Fibroblast of skin of abdomen (primary cell): ENCODE measurements at places on chromosomes 11 and 22.

DNA sequence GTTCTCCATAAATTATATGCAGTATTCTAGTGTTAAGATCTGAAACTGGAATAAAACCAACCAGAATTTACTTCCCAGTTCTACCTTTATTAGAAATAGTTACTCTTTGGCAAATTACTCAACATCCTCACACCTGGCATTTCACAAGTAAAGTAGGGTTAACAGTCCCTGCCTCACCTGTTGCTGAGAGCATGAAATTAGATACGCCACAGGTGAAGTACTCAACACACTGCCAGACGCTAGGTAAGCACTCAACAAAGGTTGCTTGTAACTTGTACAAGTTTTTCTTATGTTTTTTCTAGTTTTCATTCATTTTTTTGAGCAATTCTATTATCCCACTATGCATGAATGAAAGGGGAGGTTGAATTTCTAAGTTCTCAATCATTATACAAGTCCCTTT lies 267.6 kb upstream of the ARHGAP42 start:
- DNase-seq, result no peak

GRCh38 chr22:40263191-40263590 lies 83.1 kb upstream of the ADSL start:
- no peak for DNase-seq

- DNase-seq, result no peak
These were observed 135.2 kb upstream of the C11orf58 start for GRCh38 chr11:16603245-16603644.

GRCh38 chr11:72119198-72119597 lies 6.7 kb upstream of the ANAPC15 start:
- DNase-seq, result no peak

GRCh38 chr11:57405271-57405860 lies 14.9 kb upstream of the PRG2 start:
- DNase-seq, result no peak

- peak; percentile 28 for DNase-seq
These were observed 751 bp downstream of the ARFGAP3 start for GRCh38 chr22:42856179-42856864.

GRCh38 chr11:76742902-76743301 lies 40.3 kb upstream of the TSKU start:
- DNase-seq, result peak; percentile 76

- peak; percentile 80 for DNase-seq
These were observed 34.5 kb downstream of the CPT1A start for GRCh38 chr11:68806931-68807844.

DNA sequence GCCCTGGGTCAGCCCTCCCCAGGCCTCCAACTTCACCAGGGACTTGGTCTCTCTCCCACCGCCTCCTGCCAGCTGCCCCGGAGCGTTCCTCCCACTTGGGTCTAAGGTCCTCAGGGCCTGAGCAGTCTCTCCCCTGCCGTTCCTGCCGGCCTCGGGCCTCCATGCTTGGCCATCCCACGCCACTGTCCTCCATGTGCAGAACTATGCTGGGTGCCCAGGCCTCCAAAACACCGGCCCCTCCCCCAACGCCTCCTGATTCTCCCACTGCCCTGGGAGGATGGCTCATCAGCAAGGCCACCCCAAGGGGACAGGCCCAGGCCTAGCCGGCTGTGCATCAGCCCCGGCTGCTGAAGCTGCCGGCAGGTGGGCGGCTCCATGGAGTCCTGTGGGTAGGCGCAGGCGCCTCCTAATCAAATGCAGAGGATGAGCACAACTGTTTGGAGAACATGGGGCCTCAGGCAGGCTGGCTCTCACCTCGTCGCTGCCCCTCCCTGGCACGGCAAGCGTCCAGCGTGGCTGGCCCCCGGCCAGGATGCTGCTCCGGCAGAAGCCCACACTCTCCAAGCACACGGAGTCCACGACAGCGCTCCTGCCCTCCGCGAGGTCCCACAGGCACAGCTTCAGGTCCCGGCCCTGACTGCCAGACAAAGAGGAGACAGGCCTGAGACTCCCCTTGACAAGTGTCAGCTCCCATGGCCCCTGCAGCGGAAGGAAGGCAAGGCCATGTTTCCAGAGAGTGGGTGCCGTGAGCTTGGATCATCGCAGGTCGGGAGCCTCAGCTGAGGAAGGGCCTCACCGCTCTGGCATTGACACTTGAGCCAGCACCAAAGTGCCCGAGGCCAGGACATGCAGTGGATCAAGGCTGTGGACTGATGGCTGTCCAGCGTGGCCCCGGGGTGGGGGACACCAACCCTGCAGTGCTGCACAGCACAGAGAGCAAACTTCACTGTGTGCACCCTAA lies 42.6 kb downstream of the GNB1L start:
- no peak for DNase-seq

DNA sequence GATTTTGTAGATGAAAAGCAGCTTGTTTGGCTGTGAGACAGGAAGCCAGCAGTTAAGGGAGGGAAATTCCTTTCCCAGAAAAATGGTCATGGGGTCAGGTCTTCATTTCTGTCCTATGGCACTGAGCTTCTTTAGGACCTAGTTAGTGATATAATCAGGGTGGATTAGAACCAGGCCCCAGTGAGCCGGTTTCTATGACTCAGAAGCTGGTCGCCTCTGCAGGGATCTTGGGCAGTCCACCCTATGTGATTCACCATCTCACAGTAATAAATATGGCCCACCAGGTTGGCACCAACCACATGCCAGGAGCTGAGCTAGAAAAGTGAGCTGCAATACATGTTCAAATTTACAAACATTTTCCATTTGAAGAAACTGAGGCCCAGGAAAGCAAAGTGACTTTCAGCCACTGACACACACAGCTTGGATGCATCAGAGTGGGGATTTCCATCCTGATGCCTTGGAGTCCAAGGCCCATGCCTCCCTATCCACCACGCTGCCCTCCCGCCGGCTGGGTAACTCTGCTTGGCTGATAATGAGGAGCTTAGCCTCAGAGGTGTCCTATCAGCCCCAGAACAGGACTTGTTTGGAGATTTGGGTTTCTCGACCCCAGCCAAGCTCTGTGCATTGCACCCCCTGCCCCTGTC lies 42.0 kb downstream of the CD82 start:
- peak; percentile 28 for DNase-seq

- no peak for DNase-seq
These were observed 203.4 kb downstream of the LRRC4C start for GRCh38 chr11:41256041-41256440.

GRCh38 chr22:39369186-39369585 lies 19.4 kb downstream of the SYNGR1 start:
- no peak for DNase-seq

DNA sequence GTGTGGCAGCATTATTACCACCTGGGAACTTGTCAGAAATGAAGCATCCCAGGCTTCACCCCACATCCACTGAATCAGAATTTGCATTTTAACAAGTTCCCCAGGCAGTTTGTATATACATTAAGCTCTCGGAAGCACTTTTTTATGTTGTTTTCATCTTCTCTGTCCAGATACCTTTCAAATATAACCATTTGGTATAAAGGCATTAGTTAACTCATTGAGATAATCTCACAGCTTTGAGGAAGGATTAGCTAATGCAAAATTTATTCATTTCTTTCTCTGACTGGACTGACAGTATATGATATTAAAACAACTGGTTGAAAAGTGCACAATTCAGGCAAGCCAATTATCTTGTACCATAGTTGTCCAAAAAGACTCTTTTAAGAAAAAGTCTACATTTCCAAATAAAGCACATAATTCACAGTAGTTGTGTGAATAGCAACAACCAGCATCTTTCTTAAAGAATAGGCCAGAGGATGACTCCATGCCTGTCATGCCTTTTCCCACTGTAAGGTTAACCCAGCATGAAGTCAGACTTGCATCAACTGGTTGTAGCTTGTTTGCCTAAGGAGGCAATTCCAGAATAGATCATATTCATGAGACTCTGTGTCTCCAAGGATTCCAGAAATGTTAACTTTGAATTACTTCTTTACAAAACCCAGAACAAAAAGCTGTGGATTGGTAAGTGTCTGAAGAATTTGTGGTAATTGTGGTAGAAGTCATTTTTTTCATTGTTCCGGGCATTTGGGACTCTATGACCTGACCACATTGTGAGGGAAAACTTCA lies 254.3 kb upstream of the SESN3 start:
- DNase-seq, result peak; percentile 86

GRCh38 chr11:110152199-110152598 lies 59.0 kb downstream of the ZC3H12C start:
- no peak for DNase-seq

GRCh38 chr11:12809864-12810567 lies 135.8 kb downstream of the TEAD1 start:
- DNase-seq, result peak; percentile 48

- no peak for DNase-seq
These were observed 15.5 kb downstream of the CASP5 start for GRCh38 chr11:105007463-105007862.

GRCh38 chr11:112931703-112932102 lies 29.5 kb upstream of the NCAM1 start:
- no peak for DNase-seq

GRCh38 chr11:3341298-3341697 lies 37.6 kb downstream of the ZNF195 start:
- DNase-seq, result peak; percentile 6

DNA sequence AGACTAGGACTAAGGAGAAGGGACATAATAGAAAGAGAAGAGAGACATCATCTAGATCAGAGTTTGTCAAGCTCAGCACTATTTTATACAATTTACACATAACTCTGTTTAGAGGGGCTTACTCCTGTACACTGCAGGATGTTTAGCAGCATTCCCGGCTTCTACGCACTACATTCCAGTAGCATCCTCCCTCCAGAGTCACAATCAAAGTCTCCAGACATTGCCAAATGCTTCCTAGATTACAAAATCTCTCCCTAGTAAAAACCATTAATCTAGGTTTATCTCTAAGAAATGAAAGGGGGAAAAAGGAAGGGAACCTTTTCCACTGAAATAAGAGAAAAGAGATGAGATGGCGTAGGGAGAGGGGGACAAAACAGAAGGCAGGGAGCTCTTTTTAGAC lies 4.0 kb downstream of the USP28 start:
- no peak for DNase-seq

GRCh38 chr22:40469181-40469580 lies 98.8 kb downstream of the SGSM3 start:
- DNase-seq, result no peak

GRCh38 chr11:71218789-71219499 lies 33.4 kb downstream of the SHANK2 start:
- DNase-seq, result no peak

- DNase-seq, result no peak
These were observed 322.5 kb downstream of the NTM start for GRCh38 chr11:131692961-131693360.

DNA sequence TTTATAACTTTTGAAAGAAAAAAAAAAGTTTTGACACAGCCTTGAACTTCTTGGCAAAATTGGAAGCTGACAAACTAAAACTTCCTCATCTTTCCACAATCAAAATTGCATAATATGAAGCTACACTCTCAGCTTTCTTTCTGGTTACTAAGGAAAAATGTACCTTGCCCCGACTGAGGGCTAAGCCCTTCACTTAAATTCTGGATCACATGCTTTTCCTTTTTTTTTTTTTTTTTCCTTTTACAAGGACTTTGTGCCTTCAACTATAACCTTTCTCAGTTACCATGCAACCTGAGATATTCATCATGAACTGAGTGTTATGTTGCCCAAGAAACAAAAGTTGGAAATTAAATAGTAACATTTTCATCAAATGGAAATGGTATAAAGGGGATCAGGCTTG lies 188.5 kb upstream of the CARD18 start:
- DNase-seq, result no peak

GRCh38 chr11:125376856-125377255 lies 119.2 kb downstream of the FEZ1 start:
- no peak for DNase-seq

DNA sequence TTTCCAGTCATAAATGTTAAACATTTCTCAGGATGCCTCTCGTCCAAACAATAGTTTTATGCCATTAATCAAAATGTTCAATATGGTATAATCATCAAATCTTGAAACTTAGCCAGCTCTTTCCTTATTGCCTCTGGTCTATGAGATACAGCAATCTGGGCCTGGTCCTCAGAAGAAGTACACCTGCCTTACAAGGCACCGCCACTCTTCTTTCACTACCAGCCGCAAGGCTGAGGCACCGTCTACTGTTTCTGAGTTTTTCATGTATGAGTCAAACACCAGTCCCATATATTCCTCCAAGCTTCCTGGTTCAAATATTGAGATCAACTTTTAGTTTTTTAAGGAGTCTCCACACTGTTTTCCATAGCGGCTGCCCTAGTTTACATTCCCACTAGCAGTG lies 600.6 kb upstream of the FAT3 start:
- no peak for DNase-seq

GRCh38 chr11:74138021-74138420 lies 32.8 kb downstream of the C2CD3 start:
- DNase-seq, result peak; percentile 56

DNA sequence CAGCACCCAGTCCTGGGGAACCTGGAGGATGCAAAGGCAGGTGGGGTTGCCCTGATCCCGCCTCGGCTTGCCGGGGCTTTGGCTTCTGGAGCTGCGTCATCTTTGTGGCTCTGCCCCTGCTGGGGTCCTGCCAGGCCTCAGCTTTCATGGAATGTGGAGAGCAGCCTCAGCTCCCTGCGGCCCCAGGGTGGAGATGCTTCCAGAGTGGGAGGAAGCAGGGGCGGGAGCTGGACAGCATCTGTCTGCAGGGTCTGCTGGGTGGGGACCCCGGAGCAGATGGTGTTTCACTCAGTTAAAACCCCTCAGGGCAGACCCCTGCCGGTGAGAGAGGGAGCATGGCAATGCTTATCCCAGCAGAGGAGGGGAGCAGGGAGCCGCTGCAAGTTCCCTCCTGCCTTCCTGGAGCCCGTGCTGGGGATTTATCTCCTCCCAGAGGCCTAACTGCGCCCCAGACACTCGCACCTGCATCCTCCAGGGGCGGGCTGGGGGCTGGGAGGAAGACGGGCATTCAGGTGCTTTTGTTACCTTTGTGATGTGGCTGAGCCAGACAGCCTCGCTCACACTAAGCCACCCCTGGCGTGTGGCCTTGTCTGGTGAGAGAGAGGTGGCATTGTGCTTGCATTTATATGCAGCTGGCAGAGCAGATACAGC lies 15.7 kb downstream of the GRIK4 start:
- DNase-seq, result peak; percentile 71

- no peak for DNase-seq
These were observed 20.2 kb upstream of the ACR start for GRCh38 chr22:50717709-50718351.

- DNase-seq, result peak; percentile 92
These were observed 4.6 kb downstream of the ETS1 start for GRCh38 chr11:128582496-128583366.

GRCh38 chr11:120816711-120817110 lies 207.2 kb upstream of the TBCEL start:
- no peak for DNase-seq

GRCh38 chr11:1586699-1587098 lies 1.6 kb upstream of the KRTAP5-1 start:
- DNase-seq, result no peak

- DNase-seq, result no peak
These were observed 4.9 kb upstream of the CCDC34 start for GRCh38 chr11:27367881-27368280.

DNA sequence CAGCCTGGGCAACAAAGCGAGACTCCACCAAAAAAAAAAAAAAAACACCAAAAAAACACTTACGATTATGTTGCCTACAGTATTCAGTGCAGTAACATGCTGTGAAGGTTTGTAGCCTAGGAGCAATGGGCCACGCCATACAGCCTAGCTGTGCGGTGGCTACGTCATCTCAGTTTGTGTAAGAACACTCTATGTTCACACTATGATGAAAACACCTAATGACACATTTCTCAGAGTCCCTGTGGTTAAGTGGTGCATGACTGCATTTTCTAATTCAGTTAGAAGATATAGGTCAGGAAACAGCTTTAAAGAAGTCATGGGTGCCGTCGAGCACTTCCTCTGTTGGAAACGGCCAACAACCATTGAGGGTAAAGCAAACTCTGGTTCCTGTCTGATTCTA lies 75.7 kb upstream of the ANO1 start:
- no peak for DNase-seq

- DNase-seq, result peak; percentile 79
These were observed at the start of gene ST3GAL4 for GRCh38 chr11:126355324-126355925. Gene ST3GAL4 (plus strand): TSS chr11:126355686. CDS start chr11:126406156, 50,470 bp downstream.
